ENCODE measurements at places on chromosomes 7 and 10.
A peak's percentile ranks its signal among the peaks of the same experiment; 100 is the strongest.

DNA sequence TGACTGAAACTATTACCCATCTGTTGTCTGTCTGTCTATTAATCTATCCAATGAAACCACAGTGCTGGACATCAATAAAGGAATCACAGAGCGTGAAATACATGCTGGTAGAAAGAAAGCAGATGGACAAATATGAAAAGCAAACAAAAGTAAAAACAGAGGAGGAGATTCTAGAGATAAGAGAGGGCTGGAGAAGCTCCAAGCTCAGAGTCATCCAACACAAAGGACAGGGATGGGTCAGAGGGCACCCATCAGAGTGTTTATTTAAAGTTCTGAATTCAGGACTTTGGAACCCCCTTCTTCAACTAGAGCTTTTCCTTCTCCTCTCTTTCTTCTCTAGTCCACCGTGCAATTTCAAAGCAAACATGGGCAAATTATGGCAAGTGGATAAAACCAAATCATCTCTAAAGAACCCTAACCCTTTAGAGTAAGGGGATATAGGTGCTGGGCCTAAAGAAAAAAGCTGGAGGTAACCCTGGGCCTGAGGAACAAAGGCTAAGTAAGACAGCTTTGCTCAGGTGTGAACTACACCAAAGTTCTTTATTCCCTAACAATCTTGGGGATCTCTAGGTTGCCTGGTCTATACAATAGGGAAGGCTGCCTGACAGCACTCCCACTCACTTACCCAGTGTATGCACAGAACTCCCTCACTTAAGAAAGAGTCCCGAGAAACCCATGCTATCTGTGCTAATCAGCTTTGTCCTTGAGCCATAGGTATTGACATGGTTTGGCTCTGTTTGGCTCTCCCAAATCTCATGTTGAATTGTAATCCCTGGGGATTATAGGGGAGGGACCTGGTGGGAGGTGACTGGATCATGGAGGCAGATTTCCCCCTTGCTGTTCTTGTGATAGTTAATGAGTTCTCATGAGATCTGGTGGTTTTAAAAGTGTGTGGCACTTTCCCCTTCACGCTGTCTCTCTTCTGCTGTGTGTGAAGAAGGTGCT is 97.0 kb downstream of the BAMBI start:
- DNase-seq, result no peak

DNA sequence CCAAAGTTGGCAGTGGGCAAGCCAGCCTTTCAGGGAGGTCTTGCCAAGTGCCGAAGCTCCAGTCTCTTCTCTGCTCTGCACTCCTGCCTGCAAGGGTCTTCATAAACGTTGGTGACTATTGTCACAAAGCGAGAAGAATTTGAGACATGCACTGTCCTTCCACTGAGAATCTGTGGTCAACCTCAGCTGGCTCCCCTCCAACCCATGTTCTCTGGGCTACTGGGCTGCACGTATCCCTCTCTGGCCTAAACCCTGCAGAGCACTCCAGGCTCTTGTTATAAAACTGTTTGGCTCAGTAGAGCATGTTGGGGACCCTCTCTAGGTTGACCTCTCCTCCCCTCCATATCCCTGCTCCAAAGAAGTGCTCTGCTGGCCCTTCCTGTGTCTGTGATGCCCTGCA is 260.4 kb upstream of the NFE2L3 start:
- DNase-seq, result no peak

- DNase-seq, result no peak
Observed at GRCh38 chr10:68171539-68172080, 60.3 kb downstream of the ATOH7 start.

- no peak for DNase-seq
Observed at GRCh38 chr10:88974446-88975376, 15.9 kb upstream of the FAS start.

- DNase-seq, result no peak
Observed at GRCh38 chr10:126618466-126618865, 52.0 kb downstream of the C10orf90 start.

DNA sequence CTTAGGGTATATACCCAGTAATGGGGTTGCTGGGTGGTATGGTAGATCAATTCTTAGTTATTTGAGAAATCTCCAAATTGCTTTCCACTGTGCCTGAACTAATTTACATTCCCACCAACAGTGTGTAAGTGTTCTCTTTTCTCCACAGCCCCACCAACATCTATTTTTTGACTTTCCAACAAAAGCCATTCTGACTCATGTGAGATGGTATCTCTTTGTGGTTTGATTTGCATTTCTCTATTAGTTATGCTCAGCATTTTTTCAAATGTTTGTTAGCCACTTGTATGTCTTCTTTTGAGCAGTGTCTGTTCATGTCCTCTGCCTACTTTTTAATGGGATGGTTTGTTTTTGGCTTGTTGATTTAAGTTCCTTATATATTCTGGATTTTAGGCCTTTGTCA is 66.4 kb downstream of the MGAM2 start:
- DNase-seq, result peak; percentile 14

DNA sequence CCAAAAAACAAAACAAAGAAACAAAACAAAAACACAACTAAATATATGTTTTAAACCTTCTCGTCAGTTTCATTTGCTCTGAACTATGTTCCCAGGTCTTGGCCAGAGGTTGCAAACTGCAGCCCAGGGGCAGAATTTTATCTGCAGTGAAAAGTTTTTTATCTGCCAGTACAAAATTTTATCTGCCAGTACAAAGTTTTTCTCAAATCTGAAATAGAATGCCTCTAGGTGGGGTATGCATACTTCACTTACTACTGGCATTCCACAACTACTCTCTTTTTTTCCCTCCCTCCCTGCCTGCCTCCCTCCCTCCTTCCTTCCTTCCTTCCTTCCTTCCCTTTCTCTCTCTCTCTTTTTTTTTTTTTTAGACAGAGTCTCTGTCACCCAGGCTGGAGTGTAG is 9.4 kb upstream of the CLDN3 start:
- no peak for DNase-seq

DNA sequence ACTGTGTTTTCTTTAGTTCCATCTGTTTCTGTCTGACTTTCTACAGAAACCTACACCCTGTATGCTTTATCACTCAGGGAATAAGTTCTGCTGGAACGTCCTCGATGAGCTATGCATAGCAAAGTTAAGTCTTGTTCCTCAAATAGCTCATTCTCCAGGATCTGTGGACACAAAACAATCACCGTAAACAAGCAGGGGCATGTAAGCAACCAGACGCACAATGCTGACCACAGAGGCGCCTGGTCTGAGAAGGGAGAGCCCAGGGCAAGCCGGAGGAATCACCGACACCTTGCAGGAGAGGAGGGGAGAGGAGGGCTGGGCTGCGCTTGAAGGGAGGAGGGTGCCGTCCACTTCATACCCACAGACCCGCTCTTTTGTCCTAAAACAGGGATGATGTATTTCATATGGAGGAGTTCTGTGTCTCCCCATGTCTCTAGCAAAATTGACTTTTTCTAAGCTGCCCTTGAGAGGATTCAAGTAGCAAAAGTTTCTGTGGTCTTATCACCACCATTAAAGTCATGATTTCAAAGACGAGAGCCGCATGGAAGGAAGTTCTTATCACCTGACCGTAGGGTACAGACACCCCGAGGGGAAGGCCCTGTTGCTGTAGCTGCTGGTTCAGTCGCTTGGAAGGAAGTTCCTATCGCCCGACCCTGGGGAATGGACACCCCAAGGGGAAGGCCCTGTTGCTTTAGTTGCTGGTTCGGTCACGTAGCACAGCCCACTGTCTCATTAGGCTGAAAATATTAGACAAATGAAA is 14.3 kb downstream of the CALML3 start:
- no peak for DNase-seq

DNA sequence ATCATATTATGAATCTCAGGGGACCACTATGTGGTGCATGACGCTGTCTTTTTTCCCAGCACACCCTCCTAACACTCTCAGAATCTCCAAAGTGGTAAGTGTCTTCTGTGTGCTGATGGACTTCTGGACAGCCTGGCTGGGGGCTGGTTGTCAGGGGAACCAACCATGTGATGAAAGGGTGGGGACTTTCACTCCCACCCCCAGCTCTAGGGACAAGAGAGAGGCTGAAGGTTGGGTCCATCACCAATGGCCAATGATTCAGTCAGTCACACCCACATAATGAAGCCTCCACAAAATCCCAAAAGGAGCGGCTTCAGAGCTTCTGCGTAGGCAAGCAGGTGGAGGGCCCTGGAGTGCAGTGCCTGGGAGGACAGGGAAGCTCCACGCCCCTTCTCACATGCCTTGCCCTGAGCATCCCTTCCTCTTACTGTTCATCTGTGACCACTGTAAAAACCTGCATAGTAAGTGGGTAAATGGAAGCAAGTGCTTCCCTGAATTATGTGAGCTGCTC is 44.6 kb downstream of the RASGEF1A start:
- DNase-seq, result no peak

GRCh38 chr10:61001731-61002122 is 57.7 kb upstream of the RHOBTB1 start:
- no peak for DNase-seq

DNA sequence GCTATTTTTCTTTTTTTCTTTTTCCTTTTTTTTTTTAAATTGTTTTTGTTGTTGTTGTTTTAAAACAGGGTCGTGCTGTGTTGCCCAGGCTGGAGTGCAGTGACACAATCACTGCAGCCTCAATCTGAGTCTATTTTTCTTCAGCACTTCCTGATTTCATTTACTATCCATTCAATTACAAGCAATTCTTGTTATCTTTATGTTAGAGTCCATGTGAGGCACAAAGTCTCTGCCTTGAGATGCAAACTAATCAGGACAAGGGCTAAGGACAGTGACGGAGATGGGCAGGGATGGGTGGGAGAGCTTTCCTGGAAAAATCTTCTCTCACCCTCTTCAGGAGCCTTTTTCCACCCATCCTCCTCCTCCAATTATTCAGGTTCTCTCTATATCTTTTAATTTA is 157.3 kb upstream of the AUTS2 start:
- DNase-seq, result no peak

GRCh38 chr7:51007551-51008505 is 225.1 kb upstream of the GRB10 start:
- no peak for DNase-seq

DNA sequence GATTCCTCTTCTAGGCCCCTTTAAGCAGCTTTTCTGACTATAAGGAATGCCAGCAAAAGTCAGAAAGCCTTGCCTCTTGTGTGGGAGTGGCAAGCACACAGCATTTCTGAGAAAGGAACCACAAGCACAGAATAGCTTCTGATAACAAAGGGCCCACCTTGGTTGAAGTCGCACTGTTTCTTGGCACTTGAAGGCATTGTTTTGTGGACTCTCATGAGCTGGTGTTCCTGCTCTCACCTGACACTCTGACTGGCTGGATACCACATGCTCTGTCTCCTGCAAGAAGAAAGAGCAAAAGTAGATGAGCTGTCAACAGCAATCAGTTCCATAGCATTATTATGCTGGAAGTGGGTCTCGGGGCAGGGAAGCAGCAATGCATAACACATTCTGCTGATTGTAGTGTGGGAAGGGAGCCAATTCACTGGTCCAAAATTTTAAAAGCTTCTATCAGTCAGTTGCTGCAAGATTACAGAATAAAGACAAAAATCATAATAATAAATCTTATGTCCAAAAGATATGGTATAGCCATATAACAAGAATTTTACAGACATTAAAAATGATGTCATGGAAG is 38.4 kb downstream of the FAM13C start:
- no peak for DNase-seq

GRCh38 chr10:34061841-34062240 is 727.4 kb upstream of the NRP1 start:
- DNase-seq, result no peak

DNA sequence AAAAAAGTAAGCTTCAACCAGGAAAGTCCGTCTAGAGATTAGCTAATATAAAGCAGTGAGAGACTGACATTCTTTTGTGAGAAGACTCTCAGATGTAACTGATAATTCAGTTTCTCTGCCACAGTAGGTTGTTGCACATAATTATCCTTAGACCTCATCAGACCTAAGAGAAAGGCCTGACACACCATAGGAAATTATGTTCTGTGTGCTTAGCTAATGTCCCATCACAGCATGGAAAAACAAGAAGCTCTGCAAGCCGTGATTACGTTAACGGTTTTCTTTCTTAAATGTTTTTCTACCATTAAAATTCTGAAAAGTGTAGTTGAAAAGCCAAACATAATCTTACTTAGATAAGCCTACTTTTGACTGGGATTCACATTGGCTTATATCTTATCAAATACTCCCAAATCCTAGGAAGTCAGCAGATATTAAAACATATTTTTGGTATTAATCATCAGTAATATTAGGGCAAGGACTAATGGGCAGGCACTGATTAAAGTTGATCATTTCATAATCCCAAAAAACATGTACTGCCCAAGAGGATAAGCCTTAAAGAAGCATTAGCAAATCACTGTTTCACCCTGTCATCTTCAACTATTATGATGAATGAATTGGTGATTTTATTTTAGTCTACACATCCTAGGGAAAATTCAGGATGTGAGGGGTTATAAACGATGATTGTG is 5.2 kb downstream of the CSTF2T start:
- no peak for DNase-seq

GRCh38 chr7:35727571-35727970 is 32.6 kb upstream of the HERPUD2 start:
- peak; percentile 87 for DNase-seq

DNA sequence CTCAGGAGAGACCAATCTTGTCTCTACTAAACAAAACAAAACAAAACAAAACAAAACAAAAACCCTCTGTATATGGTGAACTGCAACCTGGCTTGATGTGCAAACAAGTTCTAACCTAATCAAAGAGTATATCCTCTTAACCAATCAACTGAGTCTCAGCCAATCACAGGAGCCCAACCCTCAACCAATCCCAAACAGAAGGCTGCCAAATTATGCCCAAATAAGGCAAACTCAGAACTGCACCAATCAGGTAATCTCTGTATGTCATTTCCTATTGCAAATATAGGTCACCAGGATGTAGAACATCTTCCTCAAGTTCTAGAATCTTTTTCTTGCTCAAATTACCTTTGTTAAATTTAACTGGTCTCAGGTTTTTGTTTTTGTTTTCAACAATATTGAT is 5.2 kb downstream of the FAM133B start:
- DNase-seq, result no peak

DNA sequence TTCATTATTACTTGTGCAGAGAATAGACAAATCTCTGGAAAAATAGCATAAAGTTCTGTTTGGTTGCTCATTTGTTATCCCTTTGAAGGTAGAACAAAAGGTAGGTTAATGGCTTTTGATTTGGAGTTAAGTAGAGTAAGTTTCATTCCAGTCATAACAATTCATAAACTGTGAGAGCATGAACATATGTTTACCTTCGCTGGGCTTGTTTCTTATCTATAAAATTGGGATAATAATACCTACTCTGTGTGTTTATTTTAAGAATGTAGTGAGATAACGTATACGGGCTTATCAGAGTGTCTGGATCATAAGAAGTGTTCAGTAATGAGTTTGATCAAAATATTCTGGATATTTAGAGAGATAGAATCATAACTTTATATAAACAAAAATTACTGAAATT is 155.4 kb downstream of the SEMA3D start:
- DNase-seq, result no peak

- peak; percentile 78 for DNase-seq
Observed at GRCh38 chr7:118214051-118214832, 10.3 kb upstream of the ANKRD7 start.

- DNase-seq, result no peak
Observed at GRCh38 chr7:3260401-3260715, 40.7 kb upstream of the SDK1 start.

- no peak for DNase-seq
Observed at GRCh38 chr10:89431977-89432376, 17.6 kb downstream of the IFIT5 start.

- no peak for DNase-seq
Observed at GRCh38 chr7:135448753-135449152, 61.1 kb downstream of the CNOT4 start.

GRCh38 chr7:66687186-66687585 is 53.3 kb upstream of the RABGEF1 start:
- DNase-seq, result no peak

- no peak for DNase-seq
Observed at GRCh38 chr7:47743965-47744591, 162.2 kb upstream of the TNS3 start.

- DNase-seq, result no peak
Observed at GRCh38 chr10:110820321-110820814, 51.4 kb upstream of the PDCD4 start.

Data from activated CD4-positive, alpha-beta T cell treated with anti-CD3 and anti-CD28 coated beads, Interleukin-10, Interleukin-2, amounts not matched to agents 100 ng/mL and 50 ng/mL, durations not matched to agents 16 hours and 8 hours (primary cell).